ENCODE measurements at places on chromosomes 5 and 9.

DNA sequence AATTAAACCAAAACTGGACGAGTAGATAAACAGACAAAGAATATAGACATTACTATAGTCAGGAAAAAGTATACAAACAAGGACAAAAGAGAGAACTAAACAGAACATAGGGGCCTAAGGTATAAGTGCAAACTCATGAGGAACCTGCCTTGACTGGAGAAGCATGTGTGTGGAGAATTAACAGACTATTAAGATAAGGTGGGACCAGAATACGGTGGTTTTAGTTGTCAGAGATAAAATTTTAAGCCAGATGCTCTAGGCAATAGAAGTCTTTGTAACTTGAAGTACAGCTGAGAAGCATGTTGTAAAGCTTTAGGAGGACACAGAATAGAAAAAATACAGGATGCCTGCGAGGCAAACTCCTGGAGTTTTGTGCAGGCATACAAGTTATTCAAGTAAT is 707.1 kb downstream of the PTPRD start:
- DNase-seq, result no peak

GRCh38 chr5:120164986-120165385 is 299.1 kb upstream of the PRR16 start:
- no peak for DNase-seq

DNA sequence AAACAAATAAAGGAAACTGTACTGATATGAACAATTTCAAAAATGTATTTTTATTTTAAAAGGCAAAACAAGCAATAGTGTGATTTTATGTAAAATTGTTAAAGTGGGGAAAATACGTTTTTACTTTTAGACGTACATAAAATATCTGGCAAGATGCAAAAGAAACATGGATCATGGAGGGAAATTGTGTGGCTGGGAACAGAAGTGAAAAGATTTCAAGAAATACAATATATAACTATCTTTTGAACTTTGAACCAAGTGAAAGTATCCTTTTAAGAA is 1.5 kb upstream of the ZNF367 start:
- DNase-seq, result no peak

DNA sequence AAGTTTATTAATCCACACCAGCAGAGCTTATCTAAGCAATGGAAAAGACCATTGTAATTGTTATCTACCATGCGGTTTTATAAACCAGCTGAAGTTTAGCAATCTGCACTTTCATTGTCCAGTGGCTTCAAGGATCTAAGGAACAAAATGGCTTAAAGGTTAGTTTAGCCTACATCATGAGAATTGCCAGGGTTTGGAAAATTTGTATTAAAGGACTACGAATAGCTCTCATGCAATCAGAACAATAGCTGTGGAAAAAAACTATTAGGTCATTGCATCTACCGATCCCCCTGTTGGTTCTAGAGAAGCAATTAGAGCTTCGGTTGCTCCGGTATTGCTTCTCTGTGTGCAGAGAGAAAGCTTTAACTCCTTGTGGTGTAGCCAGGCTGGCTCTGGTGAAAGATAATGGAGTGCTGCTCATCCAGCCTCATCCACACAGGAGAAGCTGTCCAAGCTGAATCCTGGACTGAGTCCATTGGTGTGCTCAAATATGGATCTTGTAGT is 86.3 kb upstream of the SLC12A2 start:
- no peak for DNase-seq

GRCh38 chr9:71594541-71594940 is 173.8 kb downstream of the CEMIP2 start:
- no peak for DNase-seq

- DNase-seq, result no peak
Observed at GRCh38 chr5:168300326-168301182, 9.1 kb downstream of the WWC1 start.

DNA sequence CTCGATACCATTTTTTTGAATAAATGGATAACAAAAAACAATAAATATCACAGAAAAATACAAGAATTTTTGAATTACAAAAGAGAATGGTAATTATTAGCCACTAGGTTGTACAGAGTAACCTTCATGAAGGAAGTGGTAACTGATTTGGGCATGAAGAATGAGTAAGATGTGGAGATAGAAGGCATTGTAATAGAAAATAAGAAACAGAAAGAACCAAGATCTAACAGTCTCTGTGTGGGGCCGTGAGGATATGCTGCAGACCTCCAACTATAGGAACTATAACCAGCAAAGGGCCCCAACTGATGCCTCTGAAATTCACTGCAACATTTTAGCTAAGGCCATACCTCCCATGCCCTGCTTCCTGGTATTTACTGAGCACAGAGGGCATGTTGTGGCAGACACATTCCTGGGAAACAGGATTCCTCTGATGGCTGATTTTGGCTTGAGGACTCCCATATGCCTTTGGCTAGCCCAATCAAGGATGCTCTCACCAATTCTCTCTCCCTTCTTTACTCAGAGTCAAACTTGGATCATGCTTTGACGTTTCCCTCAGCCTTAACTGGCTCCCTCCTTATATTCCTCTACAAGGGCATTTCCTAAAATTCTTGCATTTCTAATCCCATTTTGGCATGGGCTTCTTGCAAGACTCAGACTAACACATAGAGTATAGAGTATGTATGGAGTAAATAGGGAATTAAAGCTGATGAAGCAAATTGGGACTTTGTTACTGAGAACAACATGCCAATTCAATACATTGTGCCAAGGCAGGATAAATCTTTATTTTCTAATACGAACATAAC is 208.9 kb downstream of the PDE4D start:
- DNase-seq, result no peak

DNA sequence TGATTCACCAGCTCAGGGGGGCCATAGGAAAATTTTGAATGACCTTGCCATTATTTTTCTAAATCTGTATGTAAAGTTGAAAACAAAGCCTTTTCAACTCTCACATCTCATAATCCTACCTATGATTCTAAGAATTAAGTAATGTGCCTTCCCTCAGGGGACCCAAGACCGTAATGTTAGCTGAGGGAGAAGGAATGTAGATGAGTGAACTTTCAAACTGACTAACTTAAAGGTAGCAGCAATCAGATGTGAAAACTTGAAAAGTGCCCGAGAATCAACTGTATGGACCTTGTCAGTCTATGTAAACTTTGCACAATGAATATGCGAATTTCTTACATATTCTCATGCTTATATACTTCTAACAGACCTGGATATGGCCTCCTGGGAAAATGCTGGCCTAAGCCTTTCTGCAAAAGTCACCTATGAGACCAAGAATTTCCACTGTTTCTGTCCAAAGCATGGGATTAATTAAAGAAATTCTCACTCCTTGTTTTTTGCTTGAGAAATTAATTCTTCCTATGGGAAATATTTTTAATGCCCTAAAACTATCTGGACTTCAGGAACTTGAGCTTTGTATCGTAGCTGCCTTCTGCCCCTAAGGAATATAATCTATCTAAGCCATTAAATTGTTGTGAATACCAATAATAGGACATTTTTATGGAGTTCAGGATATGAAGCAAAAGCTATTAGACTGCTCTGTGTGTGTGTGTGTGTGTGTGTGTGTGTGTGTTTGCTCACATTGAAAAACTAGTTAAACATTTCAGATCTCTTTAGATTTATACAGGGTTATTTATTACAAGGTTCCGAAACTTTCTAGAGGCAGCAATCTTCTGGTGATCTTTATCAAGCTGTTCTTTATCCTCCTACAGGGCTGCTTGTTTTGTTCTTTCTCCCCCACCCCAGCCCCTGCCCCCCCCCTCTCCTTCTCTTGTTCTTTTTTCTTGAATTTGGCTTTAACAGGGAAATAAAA is 169.1 kb upstream of the CLINT1 start:
- DNase-seq, result no peak

All from naive thymus-derived CD8-positive, alpha-beta T cell (primary cell).